Left lobe of liver (tissue), 2 donors: ENCODE measurements at places on chromosomes 11 and 22.

DNA sequence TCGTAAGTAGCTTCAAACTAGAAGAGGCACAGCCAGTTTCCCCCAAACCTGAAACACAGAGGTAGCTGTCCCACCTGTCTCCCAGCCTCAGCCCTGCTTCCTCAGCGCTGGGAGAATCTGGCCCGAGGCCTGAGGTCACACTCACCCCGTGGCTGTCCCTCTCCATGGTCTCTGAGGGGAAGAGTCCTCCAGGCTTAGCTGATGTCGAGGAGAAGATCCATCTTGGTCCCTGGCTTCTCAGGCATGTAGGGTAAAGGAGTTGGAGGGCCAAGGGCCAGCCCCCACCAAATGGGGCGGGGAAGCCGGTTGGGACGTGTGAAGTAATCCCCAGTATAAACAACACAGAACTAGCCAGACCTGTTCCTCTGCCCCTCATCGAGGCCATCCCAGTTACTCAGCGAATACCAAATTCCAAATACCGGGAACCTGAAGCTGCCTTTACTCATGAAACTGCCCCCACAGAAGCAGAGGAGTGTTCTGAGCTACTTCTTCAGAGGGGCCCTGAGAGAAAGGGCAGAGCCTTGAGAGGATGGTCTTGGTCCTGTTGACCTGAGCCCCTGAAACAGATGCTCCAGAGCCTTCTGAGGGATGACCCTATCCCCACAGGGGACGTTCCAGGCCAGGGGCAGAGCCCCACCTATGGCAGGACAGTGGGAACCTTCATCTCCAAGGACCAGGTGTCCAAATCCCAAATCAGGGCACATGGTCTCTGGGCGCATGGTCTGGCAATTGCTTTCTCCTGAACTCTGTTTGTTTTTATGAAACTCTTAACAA is at the start of gene TMPRSS13:
TMPRSS13 (minus strand) TSS at position 261 of the 774 bp plus-strand sequence; CDS start at position 166, 95 bp downstream.
- DNase-seq: no peak

DNA sequence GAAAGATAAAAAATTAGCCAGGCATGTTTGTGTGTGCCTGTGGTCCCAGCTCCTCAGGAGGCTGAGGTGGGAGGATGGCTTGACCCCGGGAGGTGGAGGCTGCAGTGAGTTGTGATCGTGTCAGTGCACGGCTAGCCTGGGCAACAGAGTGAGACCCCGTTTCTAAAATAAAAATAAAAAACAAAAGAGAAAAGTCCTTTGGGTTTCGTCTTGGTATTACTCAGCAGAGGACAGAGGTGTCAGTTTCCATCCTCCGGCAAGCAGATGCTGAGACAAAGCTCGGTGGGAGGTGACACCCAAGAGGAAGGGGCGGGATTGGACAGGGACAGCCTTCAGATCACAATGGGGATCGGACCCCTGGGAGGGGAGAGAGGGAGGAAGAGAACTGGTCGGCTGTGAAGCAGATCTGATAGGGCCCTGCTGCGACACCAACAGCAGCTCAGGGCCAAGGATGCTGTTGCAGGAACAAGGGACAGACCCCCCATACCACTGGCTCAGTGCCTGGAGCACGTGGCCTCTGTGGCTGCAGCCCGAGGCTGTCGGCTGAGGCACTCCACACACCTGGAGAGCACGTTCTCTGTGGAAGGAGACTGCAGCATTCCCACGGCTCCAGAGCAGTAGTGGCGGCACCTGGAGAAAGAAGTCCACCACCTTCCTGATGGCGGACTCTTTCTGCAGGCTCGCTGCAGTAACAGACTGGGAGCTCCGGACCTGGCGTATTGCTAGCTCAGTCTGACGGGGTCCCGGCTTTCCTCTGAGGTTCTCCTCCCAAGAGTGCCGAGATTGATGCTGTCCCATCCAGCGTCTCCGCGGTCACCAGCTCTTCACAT is 5.2 kb upstream of the BID start:
- no peak for DNase-seq

DNA sequence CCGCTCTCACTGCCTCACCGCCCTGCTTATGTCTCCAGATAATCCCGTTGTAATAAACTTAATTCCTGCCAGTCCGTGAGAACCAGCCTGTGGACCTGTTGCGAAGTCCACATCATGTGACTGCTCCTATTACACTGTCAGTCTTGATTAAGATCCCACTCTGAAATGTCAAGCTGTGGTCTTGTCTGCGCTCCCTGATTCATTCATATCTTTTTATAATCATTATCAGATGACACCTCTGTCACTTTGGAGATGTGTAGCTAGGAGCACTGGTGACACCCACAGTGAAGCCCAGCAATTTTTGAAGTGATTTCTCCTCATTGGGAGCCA is 377.3 kb downstream of the TBC1D22A start:
- no peak for DNase-seq

- peak; percentile 62 for DNase-seq
Observed at GRCh38 chr11:47977623-47978022, 2.7 kb upstream of the PTPRJ start.

DNA sequence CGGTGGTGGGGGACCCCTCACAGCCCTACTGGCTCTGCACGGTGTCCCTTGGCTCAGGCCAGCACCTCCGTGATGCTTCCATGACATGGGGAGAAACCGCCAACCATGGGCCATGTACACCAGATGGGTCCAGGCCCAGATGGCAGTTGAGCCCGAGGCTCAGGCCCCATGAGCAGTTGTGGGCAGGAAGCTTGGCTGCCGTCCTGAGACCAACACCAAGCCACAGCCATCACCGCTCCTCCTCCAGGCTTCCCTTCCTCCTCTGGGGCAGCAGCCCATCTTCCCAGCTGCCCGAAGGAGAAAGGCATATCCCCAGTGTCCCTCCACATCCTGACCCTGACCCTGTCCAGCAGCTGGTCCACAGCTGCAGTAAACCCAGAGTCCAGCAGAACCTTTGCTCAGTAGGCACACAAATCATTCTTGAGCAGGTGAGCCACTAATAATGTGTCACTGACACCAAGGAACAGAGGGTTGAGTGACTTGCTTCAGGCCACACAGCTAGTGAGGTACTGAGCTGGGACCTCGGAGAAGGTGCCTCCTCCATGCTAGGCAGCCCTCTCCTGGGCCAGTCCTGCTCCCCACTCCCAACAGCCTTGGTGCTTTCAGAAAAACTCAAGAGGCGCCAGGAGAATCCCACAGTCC is 204.9 kb downstream of the CTTN start:
- no peak for DNase-seq

GRCh38 chr11:94000659-94001058 is 20.5 kb upstream of the HEPHL1 start:
- DNase-seq: no peak

GRCh38 chr11:19355601-19356000 is 114.9 kb upstream of the E2F8 start:
- DNase-seq: no peak

DNA sequence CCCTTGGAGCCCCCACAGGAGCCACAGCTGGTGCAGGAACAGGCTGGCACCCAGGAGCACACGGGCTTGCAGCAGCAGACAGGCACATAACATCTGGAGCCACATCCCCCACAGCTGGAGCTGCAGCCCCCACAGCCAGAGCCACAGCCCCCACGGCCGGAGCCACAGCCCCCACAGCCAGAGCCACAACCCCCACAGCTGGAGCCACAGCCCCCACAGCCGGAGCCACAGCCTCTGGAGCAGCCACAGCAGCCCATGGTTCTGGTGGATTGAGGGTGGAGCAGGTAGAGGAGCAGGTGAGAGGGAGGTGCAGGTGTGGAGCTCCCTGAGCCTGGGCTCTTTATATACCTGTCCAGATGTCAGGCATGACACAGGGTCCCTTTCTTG is at the start of gene KRTAP5-2:
KRTAP5-2 (minus strand) TSS at position 301 of the 387 bp plus-strand sequence; CDS start at position 257, 44 bp downstream.
- DNase-seq: no peak

GRCh38 chr11:1494650-1495049 is 8.1 kb upstream of the MOB2 start:
- DNase-seq: no peak

DNA sequence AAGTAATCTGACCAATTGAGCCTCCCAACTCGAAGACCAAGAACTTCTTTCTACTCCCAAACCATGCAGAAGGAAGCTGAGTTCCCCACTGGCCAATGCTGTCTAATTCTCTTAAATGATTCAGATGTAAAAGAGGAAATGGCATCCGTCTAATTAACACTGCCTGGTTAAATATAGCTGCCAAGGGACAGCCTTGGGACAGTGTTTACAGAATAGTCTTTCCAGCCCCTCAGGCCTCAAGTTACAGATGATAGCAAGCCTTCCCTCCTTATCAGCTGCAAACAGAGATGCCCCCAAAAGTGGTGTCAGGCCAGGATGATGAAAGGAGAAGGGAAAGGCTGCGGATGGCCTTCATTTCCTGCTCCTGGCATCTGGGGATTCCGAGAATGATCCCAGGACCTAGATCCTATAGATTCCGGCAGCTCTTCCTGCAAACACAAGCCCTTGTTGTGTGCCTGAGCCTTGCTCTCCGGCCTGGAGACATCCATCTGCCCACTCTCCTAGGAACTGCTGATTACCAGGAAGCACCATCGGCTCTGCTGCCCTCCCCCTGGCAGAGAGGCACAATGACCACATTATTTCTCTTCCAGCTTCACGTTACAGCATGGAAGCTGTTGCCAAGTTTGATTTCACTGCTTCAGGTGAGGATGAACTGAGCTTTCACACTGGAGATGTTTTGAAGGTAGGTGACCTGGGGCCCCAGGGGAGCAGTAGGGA is 13.5 kb upstream of the TMA7B start:
- no peak for DNase-seq

DNA sequence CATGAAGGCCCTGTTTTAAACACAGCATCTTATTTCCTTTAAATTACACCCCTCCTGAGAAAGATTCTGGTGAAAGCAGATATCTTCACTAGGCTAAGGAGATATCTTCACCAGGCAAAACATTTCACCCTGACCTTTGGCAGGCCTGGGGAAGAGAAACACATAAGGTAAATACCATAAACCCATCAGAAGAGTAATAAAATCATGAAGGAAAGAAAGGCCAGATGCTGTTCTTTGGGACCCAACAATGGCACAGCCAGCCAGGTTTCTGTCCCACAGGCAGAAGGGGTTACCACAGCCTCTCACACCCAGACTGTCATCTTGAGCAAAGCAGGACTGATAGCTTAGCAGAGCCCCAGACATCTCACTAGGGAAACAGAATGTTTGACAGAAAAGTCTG is 125.4 kb downstream of the CCDC34 start:
- DNase-seq: no peak

- DNase-seq: no peak
Observed at GRCh38 chr11:82960779-82961143, 59.2 kb downstream of the DDIAS start.

DNA sequence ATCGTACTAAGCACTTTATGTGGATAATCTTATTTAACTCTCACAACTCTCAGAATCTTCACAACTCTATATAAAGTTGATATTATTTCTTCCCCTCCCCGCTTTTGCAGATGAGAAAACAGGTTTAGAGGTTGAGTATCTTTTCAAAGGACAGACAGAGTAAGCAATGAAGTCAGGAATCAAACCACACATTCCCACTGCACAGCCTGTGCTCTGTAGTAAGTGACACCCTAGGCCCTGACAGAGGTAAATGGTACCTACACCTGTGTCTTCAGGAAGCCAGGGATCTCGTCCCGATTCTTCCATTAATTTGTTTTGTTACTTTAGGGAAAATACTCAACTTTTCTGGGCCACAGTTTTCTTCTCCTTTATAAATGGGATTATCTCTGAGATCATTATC is 172.5 kb upstream of the MTMR2 start:
- DNase-seq: no peak

- no peak for DNase-seq
Observed at GRCh38 chr11:110435780-110436717, 6.3 kb downstream of the FDX1 start.

DNA sequence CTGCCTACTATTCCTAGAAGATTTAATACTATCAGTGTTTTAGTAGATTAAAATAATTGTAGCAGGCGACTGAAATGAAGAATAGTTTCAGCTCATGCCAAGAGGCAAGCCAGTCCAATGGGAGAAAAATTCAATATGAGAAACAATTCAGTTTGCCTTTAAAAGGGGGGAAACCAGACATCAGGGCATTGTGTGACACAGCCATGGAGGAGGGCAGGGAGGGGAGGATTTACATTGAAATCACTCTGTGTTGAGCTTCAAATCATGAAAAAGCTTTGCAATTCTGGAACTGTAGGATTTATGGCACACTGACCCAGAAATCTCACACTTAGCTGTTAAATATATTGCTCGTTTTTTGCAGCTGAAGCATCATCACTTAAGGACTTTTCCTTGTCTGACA is 4.6 kb downstream of the SLC1A2 start:
- DNase-seq: no peak

- no peak for DNase-seq
Observed at GRCh38 chr11:5684036-5684645, 733 bp downstream of the TRIM5 start.
